ENCODE measurements at places on chromosomes 16 and 17.

- DNase-seq: peak; percentile 24
These were observed 25.0 kb downstream of the MRC2 start for GRCh38 chr17:62652251-62653001.

DNA sequence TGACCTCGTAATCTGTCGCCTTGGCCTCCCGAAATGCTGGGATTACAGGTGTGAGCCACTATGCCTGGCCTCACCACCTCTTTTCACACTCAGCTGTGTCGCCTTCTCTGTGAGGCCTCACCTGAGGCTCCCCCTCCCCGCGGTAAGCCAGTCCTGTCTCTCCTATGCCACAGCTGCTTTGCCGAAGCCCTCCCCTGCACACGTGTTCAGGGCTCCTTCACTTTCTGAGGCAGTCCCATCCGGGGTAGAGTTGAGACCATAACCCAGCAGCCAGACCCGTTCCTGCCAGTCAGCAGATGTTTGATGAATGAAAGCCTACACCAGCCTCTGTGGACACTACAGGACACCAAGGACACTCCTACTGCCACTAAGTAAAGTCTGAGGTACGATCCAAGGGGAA lies 10.6 kb downstream of the USP7 start:
- DNase-seq: no peak

GRCh38 chr17:75693500-75694481 lies 26.7 kb downstream of the SAP30BP start:
- no peak for DNase-seq

GRCh38 chr16:62913924-62914323 lies 877.7 kb upstream of the CDH8 start:
- DNase-seq: no peak

DNA sequence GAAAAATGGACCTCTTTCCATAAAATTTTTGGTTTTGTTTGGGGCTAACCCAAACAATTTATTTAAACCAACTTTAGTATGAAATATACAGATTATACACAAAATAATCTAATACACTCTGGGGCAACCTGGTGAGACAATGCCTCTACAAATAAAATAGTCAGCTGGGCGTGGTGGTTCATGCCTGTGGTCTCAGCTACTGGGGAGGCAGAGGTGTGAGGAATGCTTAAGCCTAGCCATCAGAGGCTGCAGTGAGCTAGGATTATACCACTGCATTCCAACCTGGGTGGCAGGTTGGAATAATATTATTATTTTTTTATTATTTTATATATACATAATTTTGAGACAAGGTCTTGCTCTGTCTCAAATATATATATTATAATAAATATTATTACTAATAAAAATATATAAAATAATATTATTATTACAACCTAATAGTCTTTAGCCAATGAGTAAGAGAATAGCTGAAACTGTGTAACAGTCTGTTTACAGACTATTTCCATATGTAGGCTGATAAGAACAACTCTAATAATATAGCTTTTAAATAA lies 50.5 kb downstream of the GLG1 start:
- no peak for DNase-seq

GRCh38 chr17:56707312-56708219 lies 114.1 kb downstream of the NOG start:
- no peak for DNase-seq

All from NCI-H1436 (cell line).